ENCODE measurements at places on chromosomes 16 and 17. TPM values are rescaled to one million over a fixed set of nuclear protein-coding genes. Genes with fewer than 3 reads are reported as not detected.

The KRT17 gene
- 10.7 TPM for polyA plus RNA-seq

The ADGRG1 gene
- polyA plus RNA-seq: 2.3 TPM

The CMC2 gene
- polyA plus RNA-seq: 316 TPM

The C16orf89 gene
- 5.6 TPM for polyA plus RNA-seq

The CRHR1 gene
- 1.4 TPM for polyA plus RNA-seq

The KRT25 gene
- polyA plus RNA-seq: 3.2 TPM

The STAT5A gene
- polyA plus RNA-seq: not detected

The UMOD gene
- polyA plus RNA-seq: not detected

The NGFR gene
- 5.3 TPM for polyA plus RNA-seq

The TMC5 gene
- polyA plus RNA-seq: not detected

The LLGL2 gene
- not detected for polyA plus RNA-seq

The CCDC154 gene
- polyA plus RNA-seq: not detected

The ABHD15 gene
- polyA plus RNA-seq: 0.30 TPM

The MEOX1 gene
- polyA plus RNA-seq: not detected

The GRAP gene
- not detected for polyA plus RNA-seq

The SLC13A2 gene
- not detected for polyA plus RNA-seq

The CCL3 gene
- polyA plus RNA-seq: not detected

The LPCAT2 gene
- polyA plus RNA-seq: 0.19 TPM

The CYGB gene
- 0.28 TPM for polyA plus RNA-seq

The BICDL2 gene
- polyA plus RNA-seq: not detected

The GAST gene
- not detected for polyA plus RNA-seq

The VAT1L gene
- 43.6 TPM for polyA plus RNA-seq

The RPH3AL gene
- polyA plus RNA-seq: 0.48 TPM

The MPO gene
- polyA plus RNA-seq: 0.52 TPM

The CLEC18C gene
- not detected for polyA plus RNA-seq

The HS3ST3B1 gene
- 0.05 TPM for polyA plus RNA-seq

The KRT31 gene
- polyA plus RNA-seq: not detected

The HS3ST3A1 gene
- polyA plus RNA-seq: not detected

The ABCC12 gene
- polyA plus RNA-seq: 20.7 TPM

The TEKT1 gene
- polyA plus RNA-seq: not detected

The HP gene
- polyA plus RNA-seq: not detected

The MT4 gene
- polyA plus RNA-seq: not detected

The ZCCHC14 gene
- polyA plus RNA-seq: 1.3 TPM

The TP53TG3 gene
- polyA plus RNA-seq: not detected

The PMP22 gene
- 10.8 TPM for polyA plus RNA-seq

The NECAB2 gene
- polyA plus RNA-seq: not detected

The ARHGAP44 gene
- polyA plus RNA-seq: 8.2 TPM

Data from Purkinje cell (primary cell).